ENCODE measurements at places on chromosomes 2 and 18.
A peak's percentile ranks its signal among the peaks of the same experiment; 100 is the strongest.

- no peak for DNase-seq
These were observed 217.1 kb downstream of the DYM start for GRCh38 chr18:49243391-49243790.

GRCh38 chr2:182142062-182142461 is 156.4 kb downstream of the PPP1R1C start:
- DNase-seq, result no peak

GRCh38 chr2:9273486-9274130 is 67.0 kb downstream of the ASAP2 start:
- no peak for DNase-seq

GRCh38 chr2:180416627-180417026 is 409.5 kb upstream of the CWC22 start:
- DNase-seq, result no peak

DNA sequence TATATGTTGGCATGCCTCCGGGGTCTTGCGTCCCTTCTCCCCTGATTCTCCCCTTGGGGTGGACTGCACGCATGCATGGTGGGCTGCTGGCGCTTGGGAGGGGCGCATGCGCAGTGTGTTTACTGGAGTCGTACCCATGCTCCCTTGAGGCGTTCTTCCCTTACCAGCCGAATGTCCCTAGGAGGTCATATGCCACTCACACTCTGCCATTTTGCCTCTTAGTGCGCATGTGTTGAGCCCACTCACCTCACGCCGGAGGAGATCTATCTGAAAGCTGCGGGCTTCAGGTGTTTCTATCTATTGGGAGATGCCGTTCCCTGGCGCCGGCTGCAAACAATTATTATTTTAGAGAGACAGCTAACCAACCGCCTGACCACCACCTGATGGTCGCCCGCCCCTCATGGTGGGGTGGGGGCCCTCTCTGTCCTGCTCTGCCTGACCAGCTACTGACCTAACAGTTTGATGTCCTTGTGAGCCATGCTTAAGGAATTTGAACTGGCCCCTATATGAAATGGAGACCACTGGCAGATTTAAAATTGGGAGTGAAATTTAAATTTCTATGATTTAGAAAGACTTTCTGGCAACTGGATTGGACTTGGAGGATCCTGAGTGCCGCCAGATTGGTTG is 179.6 kb downstream of the RNF144A start:
- DNase-seq, result no peak

DNA sequence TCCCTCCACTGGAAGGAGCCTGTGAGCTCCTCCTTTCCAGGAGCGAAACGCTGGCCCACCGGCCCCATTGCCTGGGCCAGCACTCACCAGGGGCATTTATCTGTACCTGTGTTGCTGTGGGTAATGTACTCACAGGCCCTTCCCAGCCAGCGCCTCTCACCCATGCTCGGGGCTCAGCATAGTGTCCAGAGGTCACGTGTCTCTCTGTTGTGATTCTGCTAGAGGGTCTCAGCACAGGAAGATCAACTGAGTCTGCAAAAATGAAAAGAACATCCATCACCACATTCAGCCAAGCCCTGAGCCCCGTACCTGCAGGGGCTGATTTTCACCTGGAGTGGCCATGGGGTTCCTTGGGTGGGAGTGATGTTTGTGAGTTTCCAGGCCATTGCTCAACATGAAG is 103.1 kb upstream of the TPO start:
- DNase-seq, result no peak

GRCh38 chr2:231334179-231334930 is 61.2 kb upstream of the B3GNT7 start:
- no peak for DNase-seq

DNA sequence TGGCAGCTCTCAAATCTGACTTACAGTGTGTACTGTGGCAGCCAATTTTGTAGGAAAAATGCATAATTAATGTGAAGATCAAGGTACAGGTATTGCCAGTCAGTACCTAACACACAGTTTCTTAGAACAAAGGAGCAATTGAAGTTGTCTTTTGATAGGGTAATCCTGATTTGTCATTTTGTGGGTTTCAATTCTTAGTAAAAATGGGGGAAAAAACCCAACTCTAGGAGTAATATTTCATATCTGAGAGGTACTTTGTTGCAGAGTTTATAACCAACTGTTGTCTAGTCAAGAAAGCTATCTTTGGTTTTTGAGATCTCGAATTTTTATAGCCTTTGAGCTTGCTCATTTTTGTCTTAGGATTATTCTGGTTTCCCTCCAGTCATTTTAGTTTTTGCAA is 16.1 kb downstream of the SPATS2L start:
- DNase-seq, result no peak

DNA sequence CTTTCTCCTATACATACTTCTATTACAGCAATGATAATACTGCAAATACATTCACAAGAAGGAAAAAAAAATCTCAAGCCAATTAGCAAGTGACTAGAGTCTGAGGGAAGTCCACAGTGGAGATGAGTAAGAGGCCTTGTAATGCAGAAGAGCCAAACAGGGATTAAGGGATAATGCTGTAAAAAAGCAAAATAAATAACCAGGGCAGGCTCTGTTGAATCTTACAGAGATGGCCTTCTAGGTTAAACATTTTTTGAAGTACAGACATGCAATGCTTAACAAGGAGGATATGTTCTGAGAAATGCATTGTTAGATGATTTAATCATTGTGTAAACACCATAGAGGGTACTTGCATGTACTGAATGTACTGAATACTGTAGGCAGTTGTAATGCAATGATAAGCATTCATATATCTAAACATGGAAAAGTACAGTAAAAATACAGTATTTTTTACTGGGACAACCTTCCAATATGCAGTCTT is 122.1 kb upstream of the RMDN2 start:
- peak; percentile 91 for DNase-seq

DNA sequence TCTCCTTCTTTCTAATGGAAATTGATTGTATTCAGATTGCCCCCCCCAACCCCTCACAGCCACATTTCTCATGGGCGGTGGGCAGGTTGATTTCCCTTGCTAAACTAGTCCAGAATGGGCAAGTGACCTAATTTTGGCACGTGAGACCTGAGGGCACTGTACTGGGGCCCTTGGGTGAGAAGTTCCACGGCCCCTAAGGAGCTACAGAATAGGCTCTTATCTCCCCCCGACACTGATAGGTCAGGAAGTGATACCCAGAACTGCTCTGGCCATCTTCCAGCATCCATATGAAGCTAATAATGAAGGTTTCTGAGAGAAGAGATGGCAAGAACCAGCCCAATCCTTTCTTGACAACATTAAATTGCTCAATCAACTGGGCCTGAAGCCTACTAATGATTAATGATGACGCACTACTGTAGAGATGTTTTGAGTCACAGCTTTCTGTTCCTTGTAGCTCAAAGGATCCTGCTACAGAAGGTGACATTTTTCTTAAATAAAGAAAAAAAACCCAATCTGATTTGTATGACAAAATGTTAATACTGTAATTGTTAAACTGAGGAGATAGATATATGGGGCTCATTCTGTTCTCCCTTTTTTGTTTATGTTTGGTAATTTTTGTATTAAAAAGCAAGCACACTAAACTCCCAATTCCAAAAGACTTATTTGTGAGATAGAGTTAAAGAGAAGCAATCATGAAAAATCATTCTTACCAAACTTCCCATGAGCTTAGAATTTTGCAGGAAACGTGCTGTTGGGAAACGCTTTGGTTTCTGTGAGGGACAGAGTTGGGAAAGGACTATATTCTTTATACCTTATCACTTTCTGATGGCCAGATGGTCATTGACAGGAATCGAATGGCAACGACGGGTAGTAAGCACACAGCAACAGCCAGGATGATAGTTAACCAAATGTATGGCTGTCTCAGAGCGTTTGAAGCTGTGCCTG is 28.2 kb upstream of the NARS1 start:
- DNase-seq, result peak; percentile 41

GRCh38 chr2:32506446-32506845 is 121.4 kb upstream of the TTC27 start:
- DNase-seq, result no peak

DNA sequence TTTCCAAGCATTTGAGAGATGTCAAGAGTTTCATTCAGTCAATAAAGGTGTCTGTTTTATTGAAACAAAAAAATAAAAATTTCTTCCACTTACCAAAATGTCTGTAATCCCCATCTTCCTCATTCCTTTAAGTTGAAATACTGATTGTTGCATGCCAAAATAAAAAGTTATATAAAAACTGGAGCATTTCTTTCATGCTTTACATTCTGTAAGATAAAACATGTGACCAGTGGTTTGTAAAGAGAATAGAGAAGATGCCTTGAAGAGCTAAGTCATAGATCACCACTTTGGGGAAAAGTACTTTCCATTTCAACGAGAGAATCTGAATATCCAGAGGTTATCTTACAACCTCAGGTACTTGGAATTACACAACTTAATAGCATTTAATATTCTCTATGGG is 35.9 kb upstream of the MYO1B start:
- no peak for DNase-seq

GRCh38 chr2:39135690-39136259 is 14.9 kb upstream of the SOS1 start:
- no peak for DNase-seq

GRCh38 chr2:124814968-124815745 is 790.1 kb downstream of the CNTNAP5 start:
- no peak for DNase-seq

DNA sequence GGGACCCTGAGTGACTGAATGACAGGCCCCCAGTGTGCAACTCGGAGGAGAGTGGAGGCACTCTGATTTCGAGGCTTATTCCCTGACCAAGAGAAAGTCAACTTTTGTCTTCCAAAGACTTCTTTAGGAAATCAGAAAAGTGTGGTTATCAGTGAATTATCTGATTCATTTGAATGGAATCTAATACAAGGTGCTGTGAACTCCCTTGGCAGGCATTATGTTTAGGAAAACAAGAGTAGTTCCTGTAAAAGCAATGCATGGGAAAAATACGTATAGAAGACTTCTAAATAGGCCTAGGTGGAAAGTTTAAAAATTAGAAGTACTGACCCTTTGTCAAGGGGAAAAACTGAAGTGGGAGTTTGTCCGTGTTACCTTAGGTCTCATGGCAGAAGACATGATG is 269.4 kb downstream of the GBX2 start:
- no peak for DNase-seq

GRCh38 chr18:63848159-63848558 is 39.3 kb upstream of the SERPINB2 start:
- DNase-seq, result no peak

- DNase-seq, result no peak
These were observed 532 bp downstream of the MYOM1 start for GRCh38 chr18:3219241-3219630.

DNA sequence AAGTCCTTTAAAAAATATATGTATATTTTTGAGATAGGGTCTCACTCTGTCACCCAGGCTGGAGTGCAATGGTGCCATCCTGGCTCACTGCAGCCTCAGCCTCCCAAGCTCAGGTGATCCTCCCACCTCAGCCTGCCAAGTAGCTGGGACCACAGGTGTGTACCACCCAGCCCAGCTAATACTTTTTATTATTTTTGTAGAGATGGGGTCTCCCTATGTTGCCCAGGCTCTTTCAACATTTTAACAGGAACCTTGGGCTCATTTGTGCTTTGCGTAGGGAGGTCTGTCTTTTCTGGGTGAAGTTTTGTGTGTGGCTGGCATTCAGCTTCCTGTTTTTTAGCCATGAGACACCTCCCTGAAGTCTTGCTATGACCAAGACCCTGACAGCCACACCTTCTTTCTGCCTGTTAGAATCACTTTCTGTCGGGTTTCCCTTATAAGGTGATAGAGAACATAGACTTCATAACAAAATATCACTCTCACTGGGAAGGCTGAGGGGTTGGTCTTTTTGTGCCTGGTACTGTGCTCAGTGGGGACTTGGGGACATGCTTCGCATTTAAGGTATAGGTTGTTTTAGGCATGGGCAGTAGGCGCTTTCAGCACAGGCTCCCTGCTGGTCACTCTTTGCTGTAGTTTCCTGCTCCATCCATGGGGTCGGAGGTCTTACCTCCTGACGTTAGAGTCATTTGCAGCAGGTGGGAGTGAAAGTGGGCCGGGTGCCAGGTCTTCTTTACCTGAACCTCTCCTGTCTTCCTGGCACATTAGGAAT is 3.4 kb downstream of the RAB31 start:
- no peak for DNase-seq

- no peak for DNase-seq
These were observed 44.3 kb upstream of the NEUROD1 start for GRCh38 chr2:181724662-181725061.

GRCh38 chr2:196449083-196449482 is 190.4 kb upstream of the CCDC150 start:
- no peak for DNase-seq

DNA sequence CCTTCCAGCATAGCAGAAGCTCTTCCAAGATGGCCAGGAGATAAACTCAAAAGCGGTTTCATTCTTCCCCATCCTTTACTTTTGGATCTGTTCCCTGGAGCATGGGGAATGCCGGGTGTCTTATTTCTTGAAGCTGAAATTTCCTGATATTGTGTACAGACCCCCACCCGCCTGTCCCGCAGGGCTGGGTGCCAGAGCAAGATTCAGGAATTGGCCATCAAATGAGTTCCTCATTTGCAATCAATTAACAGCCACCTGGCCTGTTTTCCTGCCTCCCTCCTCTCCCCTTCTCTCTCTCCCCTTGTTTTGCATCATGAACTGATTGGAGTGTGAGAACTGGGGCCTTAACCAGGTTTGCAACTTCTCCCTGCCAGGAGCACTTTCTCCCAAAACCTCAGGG is 202.1 kb downstream of the SH3RF3 start:
- no peak for DNase-seq

DNA sequence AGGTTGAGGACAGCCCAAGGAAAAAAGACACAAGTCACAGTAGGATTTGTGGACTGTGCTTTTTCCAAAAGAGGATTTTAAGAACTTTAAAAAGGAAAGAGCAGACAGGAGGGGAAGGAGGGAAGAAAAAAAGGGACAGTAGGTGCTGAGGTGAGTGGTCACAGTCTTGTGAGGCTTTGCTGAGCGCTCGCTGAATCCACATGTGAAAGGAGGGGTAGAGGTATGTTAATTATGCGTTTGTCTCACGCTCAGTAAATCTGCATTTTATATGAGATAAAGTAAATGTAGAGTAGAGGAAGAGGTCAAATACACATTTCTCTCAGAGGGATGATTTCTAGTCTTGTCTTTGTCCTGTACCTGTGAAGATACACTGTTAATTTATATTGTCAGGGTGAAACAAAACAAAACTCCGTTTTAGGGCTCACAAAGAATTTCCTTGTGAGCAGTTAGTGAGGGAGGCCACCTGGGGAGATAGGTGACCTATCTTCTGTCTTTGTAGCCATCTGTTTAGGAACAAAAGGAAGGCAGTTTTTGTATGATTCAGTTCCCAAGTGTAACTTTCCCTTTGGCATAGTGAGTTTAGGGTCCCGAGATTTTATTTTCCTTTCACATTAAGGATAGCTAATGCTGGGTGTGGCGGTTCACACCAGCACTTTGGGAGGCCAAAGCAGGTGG is 25.3 kb downstream of the GNAL start:
- no peak for DNase-seq

DNA sequence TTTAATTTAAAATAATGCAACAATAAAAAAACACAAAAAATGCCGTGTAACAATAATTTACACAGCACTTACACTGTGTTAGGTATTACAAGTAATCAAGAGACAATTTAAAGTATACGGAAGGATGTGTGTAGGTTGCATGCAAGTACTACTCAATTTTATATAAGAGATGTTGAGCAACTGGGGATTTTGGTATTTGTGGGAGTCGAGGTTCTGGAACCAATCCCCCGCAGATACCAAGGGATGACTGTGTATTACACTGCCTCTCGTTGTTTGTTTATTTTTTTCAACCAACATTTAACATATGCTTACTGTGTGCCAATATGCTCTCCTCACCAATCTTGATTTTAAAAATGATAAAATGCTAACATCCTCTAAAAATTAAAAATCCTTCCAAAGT is 24.8 kb downstream of the MAP3K2 start:
- DNase-seq, result no peak

- DNase-seq, result no peak
These were observed 131.4 kb downstream of the ZNF236 start for GRCh38 chr18:76953583-76954233.
